ENCODE measurements at places on chromosomes 4 and X. TPM values are rescaled to one million over a fixed set of nuclear protein-coding genes. Genes with fewer than 3 reads are reported as not detected.

Gene MAGEA1
- total RNA-seq = not detected

GRCh38 chrX:119009071-119009470 lies 34.7 kb downstream of the LONRF3 start:
- no peak for DNase-seq

DNA sequence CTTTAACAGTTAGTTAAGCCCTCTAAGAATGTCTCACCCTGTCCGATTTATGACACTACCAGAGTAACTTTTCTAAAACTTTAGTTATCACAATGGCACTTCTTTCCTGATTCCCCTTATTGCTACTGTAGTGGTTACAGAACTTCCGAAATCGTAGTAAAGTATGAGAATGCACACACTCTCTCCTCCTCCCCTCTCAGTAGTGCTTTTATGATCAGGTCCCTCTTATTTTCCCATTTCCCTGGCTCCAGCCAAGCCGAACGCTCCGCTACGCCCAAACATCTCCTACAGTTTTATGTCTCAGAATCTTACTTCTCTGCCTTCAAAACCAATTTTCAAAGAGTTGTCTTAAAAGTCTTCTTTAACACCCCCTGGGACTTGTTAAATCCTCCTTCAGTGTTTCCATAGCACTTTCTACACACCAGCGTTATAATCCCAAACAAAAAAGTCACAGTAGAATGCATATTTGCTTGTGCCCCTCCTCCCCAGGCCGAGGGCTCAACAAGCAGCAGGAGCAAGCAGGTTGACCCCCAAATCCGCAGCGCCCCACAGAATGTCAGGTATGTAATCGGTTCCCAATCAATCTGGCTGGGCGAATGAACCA lies 671 bp downstream of the HPF1 start:
- no peak for DNase-seq

Gene FUNDC2
- total RNA-seq = 83.1 TPM

- DNase-seq = no peak
Observed at GRCh38 chr4:67101612-67102011, 443.7 kb downstream of the CENPC start.

DNA sequence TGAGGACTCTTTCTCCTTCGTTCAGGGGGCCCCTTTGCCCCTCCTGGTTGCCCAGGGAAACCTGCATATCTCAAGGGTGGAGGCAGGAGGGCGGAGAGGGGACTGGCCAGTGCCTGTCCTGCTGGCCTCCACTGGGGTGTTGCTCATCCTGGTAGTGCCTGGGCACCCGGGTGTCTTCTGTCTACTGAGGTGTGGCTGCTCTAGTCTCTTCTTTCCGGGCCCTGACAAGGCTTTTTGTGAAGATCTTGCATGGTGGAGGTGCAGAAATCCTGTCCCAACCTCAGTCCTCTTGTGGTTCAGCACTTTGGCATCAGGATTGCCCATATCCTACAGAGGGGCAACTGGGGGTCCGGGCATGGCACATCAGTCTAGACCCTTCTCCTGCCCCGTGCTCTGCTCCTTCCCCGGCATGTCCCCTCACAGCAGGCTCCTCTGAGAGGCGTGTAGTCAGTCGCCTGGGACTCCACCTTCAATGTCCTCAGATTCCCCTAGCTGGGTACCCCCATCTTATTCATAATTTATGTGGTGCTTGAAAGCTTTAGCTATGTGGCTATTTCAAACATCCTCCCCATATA lies 1.9 kb downstream of the CCDC110 start:
- peak; percentile 65 for DNase-seq

GRCh38 chr4:148565801-148566200 lies 123.6 kb upstream of the NR3C2 start:
- DNase-seq = no peak

Gene CFAP99
- total RNA-seq = not detected
